ENCODE measurements at places on chromosomes 12 and 14.

DNA sequence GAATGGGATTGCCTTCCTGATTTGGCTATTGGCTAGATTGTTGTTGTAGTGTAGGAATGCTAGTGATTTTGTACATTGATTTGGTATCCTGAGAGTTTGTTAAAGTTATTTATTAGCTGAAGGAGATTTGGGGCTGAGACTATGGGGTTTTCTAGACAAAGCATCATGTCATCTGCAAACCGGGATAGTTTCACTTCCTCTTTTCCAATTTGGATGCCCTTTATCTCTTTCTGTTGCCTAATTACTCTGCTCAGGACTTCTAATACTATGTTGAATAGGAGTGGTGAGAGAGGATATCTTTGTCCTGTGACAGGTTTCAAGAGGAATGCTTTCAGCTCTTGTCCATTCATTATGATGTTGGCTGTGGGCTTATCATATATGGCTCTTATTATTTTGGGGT lies 265.7 kb upstream of the MGAT4C start:
- DNase-seq, result no peak

- DNase-seq, result no peak
These were observed 106.4 kb downstream of the PIWIL1 start for GRCh38 chr12:130444061-130444460.

DNA sequence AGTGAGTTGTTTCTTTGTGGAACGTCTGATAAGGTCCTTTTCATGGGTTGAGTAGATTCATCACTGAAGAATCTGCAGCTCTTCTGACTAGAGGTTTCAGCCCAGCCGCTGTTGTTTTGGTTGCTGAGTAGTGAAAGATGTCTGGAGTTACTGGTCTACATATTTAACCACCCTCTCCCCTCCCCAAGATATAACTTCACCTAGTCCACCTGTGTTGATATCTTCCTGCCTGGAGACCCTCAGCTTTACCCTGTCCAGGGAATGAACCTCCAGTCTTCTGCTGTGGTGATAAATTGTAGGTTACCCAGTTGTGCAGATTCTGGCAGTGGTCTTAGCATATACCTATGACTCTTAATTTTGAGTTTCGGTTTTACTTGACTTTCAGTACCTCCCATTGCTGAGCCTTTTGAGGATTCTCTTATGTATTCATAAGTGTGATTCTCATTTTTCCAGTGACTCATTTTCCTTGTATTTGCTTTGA lies 62.9 kb downstream of the CCDC91 start:
- DNase-seq, result no peak

GRCh38 chr12:69999561-69999960 lies 174.5 kb downstream of the MYRFL start:
- DNase-seq, result no peak

- no peak for DNase-seq
These were observed 56.4 kb downstream of the GLT1D1 start for GRCh38 chr12:128909653-128910052.

DNA sequence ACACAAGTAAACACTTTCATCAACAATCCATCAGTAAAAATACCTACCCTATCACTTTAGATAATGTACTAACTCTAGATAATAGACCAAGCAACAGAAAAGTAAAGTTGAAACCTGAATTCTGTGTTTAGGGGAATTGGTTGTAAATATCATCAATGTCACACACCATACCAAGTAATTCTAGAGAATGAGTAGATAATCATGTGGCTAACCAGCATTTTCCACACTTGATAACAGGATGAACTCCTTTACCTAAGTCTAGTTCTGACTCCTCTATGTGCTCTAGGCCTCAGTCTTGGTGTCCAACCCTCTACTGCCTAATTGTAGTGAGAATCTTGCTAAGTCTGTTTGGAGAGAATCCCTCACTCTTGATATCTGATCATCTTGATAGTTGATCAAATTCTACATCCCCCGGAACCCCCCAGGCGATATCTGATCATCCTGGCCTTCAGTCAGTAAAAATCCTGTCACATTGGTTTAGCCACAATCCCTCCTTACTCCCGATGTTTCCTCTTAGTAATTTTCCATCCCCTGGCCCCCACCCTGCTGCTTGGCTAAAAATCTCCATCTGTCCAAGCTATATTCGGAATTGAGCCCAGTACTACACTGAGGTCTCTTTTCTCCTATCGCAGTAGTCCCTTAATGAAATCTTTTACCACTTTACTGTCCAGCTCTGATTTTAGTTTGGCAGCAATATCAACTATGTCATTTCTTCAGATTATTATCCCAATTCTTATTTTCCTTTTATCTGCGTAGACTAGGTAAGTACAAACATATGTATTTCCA lies 3.4 kb upstream of the SLCO1A2 start:
- DNase-seq, result no peak

DNA sequence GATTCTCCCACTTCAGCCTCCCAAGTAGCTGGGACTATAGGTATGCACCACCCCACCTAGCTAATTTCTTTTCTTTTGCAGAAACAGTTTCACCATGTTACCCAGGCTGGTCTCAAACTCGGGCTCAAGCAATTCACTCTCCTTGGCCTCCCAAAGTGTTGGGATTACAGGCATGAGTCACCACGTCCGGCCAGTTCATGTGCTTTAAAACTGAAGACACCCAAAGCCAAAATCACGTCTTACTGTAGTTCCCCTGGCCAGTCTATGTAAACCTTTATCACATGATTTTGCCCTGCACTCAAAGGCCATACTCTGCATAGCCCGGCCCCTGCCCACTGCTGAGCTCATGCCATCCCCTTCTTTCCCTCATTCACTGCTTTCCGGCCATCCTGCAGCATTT lies 4.5 kb downstream of the ALKBH2 start:
- no peak for DNase-seq

- DNase-seq, result no peak
These were observed 180.9 kb upstream of the VASH1 start for GRCh38 chr14:76580399-76580798.

DNA sequence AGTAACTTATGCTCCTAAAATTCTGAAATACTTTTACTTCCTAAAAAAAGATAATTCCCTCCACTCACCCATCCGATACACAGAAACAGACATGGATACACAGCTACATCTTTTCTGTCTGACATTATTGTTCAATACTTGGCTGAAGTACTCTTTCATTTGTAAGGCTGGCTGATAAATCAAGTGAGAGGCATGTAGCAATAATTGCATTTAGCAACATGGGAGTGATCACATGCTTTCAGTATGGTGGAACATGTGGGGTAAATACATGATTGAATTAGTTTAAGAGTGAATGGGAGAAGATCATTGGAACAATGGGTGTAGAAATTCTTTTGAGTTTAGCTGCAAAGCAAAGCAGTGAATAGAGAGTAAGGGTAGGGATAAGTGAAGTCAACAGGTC lies 25.6 kb downstream of the PTPRQ start:
- DNase-seq, result no peak

DNA sequence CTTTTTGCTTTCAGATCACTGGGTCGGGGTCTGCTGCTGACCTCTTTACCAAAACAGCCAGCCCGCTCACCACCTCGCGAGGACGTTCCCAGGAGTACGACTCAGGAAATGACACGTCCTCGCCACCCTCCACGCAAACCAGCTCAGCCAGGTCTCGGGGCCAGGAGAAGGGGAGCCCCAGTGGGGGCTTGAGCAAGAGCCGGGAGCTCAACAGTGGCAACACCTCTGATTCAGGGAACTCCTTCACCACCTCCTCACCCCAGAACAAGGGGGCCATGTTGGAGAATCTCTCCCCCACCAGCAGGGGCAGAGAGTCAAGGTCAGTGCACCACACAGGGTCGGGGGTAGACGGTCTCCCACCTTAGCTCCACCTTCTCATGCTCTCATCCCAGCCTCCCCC lies 33.4 kb upstream of the HSPB8 start:
- DNase-seq, result no peak

- DNase-seq, result no peak
These were observed 27.4 kb downstream of the SRRM4 start for GRCh38 chr12:119008691-119009221.

DNA sequence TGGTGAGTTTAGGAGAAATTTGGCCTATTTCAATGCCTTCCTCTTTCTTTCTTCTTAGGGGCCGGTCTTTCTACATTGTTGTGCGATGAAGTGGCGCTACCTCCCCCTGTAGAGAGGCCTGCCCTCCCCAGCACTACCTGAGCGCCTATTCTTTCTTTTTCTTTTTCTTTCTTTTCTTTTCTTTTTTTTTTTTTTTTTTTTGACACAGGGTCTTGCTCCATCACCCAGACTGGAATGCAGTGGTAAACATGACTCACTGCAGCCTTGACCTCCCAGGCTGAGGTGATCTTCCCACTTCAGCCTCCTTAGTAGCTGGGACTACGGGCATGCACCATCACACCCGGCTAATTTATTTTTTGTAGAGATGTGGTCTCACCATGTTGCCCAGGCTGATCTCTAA lies 136.1 kb upstream of the MAX start:
- no peak for DNase-seq

DNA sequence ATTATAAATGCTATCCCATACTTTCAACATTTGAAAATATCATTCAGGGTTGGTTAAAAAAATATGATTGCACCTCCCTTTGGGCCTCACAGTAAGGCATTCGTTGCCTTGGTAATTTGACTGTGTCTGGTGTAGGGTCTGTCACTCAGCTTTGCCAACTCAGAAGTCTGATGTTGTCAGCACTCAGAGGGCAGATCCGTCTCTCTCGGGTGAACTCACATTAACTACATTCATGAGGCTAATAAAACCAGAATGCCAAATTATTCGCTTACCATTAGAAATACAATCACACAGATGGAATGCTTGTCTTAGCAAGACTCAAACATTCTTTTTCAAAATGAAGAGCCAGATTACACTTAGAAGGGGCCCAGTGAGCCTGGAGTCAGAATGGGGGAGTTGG lies 53.0 kb downstream of the NPAS3 start:
- no peak for DNase-seq

DNA sequence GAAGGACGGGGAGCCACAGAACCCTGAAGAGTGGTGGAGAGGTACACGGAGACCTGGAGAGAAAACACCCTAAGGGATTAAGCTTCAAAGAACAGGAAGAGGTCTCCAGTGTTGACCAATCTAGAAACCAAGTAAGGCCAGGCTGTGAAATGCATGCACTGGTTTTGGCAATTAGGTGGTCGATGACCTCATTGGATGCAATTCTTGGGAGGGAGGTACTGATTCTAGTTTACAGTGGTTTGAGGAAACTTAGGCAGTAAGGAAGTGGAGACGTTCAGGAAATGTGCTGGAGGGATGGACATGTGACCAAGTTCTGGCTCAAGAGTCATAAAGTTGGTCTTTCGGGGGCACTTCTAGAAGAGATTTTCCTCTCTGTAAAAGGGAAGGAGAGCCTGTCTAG lies 91.3 kb upstream of the CEP83 start:
- DNase-seq, result no peak

DNA sequence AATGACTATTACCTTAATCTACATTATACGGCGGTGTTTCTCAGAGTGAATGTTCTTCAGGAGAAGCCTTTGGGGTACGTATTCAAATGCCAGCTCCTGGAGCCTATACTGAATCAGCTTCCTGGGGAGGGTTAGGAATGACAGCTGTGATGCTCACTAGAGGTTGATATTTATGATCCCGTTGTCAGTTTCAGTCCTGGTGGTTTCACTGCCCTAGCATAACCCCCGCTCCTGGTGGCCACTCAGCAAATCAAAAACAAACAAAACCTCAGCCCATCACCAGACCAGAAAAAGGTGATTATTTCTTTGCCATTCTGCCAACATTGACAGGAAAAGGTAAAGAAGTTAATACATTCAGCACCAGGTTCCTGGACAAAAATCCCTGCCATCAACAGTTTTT lies 136.5 kb upstream of the CRY1 start:
- no peak for DNase-seq

DNA sequence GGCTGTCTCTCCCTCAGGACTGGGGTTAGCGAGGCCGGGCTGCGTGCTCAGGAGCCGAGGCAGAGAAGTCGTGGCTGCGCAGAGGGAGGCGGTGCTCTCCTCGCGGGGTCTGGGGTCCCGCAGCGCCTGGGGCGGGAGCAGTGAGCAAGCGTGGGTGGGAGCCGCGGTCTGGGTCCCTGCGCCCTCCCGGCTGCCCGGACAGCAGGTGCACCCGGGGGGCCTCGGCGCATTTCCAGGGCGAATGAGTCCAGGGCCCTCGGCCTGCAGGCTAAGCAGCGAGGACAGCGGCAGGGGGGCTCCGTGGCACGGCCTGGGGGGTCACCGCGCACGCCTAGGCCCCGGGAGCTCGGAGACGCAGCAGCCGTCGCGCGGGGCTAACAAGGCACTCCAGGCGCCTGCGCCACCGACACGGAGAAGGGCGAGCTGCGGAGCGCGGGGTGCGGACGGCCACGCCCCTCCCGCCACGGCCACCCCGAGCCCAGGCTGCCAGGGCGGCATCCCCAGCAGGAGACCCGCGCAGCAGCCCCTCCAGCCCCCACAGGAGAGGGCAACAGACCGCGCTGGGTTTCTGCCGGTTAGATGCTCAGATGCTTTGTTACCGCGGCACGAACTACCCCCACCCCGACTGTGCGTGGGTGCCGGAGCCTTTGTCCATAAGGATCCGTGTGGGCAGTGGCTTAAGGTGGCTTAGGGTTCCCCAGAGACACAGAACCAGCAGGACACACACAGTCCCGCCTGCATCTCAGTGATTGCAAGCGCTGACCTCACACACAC lies 117.7 kb upstream of the C14orf180 start:
- DNase-seq, result peak; percentile 9

DNA sequence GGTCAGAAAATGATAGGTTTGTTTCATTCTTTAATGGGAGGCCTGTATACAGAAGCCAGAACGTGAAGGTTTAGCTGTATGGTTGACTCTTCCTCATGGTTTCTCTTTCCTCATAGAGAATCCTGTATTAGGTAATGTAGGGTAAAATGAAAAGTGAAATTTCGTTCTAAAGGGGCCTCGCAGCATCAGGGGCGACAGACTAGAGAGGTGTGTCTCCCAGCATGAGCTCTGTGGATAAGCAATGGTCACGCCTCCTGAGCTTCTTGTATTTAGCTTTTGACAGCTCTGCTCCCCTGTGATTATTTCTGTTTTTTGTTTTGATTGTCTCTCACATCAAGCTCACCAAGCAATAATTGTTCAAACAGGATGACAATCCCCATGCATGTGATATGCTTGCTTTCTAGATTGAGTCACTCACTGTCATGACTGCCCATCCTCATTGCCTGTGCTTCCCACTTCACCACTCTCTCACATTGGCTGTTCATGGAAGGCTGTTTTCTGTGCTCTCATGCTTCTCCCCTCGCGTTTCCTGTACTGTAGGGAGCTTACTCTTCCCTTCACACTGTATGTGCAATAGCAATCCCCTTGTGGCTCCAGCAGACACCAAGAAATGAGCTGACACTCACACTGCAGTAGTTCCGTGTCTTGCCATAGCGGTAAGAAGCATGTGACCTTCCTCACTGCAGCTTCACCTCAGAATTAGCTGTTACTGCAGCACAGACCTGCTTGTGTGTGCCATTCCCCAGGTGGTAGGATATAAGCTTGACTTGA lies 44.0 kb downstream of the RAD52 start:
- no peak for DNase-seq

DNA sequence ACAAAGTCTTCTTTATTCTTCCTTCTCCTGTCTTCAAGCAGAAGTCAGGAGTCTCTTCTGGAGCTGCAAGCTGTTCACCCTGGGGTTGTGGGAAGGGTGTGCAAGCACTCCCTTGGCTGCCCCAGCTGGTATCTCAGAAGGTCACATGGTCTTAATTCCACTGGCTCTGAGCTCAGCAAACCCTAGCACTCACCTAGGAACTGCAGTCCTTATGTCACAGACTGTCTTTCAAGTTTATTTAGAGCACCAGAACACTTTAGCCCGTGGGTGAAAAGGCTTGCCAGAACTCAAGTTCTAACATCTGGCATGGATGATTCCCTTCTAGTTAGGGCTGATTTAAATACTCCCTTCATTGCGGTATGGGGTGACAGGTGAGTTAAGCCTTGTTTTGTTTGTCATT lies 379.0 kb downstream of the CCER1 start:
- no peak for DNase-seq

- no peak for DNase-seq
These were observed 15.7 kb upstream of the SLC6A12 start for GRCh38 chr12:229441-230191.

GRCh38 chr14:71498212-71498611 lies 434.0 kb upstream of the RGS6 start:
- no peak for DNase-seq
